Progenitor cell of endocrine pancreas (in vitro differentiated cells): ENCODE measurements at places on chromosomes 1 and 21.

DNA sequence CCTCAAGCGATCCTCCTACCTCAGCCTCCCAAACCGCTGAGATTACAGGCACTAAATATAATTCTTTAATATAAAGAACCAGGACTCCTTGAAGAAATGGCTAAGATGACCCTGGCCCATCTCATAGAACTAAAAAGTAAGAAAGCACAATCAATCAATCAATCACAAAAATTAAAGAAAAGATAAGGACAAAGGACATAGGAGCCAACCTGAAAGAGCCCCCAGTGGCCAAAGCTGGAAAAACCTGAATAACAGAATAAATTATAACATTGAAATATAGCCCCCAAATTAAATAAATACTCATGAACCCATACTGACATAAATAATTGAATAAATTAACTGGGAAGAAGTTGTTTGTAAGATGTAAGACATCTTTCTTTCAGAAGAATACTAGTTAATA is 8.9 kb downstream of the NUP210L start:
- no peak overlapping the region for H3K27ac ChIP-seq
- H3K4me3 ChIP-seq = no peak overlapping the region
- no peak for DNase-seq

DNA sequence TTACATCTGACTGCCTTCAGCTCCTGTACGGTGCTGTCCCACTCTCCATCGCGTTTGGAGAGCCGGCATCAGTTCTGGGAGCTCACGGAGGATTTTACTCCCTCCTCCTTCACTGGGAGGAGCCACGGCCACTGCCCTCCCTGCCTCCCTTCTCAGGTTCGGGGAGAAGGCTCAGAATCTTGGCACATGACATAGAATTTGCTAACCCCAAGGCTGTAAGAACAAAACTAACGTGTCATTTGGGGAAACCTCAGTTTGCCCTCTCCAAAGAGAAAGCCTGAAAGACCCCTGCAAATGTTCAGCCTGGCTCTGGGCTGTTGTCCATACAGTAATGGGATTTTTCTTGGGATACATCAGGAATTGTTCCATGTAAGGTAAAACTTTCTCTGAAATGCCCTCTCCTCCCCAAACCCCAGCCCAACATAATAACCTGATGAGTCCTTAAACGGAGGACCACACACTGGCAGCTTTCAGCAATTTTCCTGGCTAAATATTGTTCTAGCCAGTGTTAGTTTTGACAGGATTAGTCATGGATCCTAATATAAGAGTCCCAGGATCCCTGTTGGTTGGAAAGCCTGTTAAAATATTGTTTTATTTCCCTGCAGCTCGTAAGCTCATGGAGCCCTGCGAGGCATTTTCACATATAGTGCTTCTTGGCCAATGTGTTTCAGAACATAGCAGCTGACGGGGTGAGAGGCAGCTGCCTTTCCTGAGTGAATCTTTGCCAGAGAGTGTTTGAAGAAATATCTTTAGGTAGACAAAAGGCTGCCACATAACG is 98.8 kb downstream of the RHOU start:
- H3K36me3 ChIP-seq = no peaks in the 10 kb centered on the region
- H3K27ac ChIP-seq = no peak overlapping the region
- peaks cover 58% of the 10 kb centered on the region for H3K4me1 ChIP-seq

- no peaks in the 10 kb centered on the region for H3K36me3 ChIP-seq
- H3K27ac ChIP-seq = peak overlapping the region; percentile 97
- peak overlapping the region; percentile 98 for H3K4me3 ChIP-seq
- peak; percentile 62 for DNase-seq
These were observed 89.4 kb upstream of the IPO9 start for GRCh38 chr1:201739492-201740085.

DNA sequence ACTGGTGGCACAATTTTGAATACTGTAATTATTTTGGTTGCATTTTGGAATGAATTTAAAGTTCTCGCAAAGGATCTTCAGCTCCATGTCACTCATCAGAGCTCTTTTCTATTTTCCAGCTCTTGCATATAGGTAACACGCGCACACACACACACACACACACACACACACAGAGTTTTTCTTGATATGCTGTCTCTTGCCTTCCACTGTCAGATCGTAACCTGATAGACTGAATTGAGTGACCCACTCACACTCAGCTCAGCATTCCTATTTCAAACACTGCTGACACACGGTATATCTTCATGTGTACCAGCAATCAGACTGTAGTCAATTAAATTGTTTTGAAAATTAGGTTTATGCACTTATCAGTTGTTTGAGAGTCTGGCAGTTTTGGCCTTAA is 214.1 kb downstream of the PBX1 start:
- H3K27me3 ChIP-seq = no peaks in the 10 kb centered on the region
- peaks cover 10% of the 10 kb centered on the region for H3K36me3 ChIP-seq
- peak overlapping the region; percentile 83 for H3K27ac ChIP-seq
- no peak overlapping the region for H3K4me3 ChIP-seq
- no peak for DNase-seq
- peaks cover 86% of the 10 kb centered on the region for H3K4me1 ChIP-seq

GRCh38 chr1:22339237-22339636 is 112.4 kb upstream of the ZBTB40 start:
- DNase-seq = no peak
- no peaks in the 10 kb centered on the region for H3K36me3 ChIP-seq
- H3K27ac ChIP-seq = no peak overlapping the region

- peaks cover 7% of the 10 kb centered on the region for H3K4me1 ChIP-seq
- DNase-seq = no peak
- no peaks in the 10 kb centered on the region for H3K27me3 ChIP-seq
- H3K4me3 ChIP-seq = no peak overlapping the region
- H3K27ac ChIP-seq = no peak overlapping the region
These were observed 52.6 kb downstream of the RPS6KC1 start for GRCh38 chr1:213103377-213104306.

GRCh38 chr1:61344696-61345095 is 262.3 kb downstream of the NFIA start:
- DNase-seq = no peak
- H3K27ac ChIP-seq = no peak overlapping the region
- H3K4me1 ChIP-seq = peaks cover 19% of the 10 kb centered on the region
- H3K4me3 ChIP-seq = no peak overlapping the region

GRCh38 chr1:88333086-88333695 is 350.9 kb upstream of the PKN2 start:
- H3K4me1 ChIP-seq = no peaks in the 10 kb centered on the region
- no peaks in the 10 kb centered on the region for H3K36me3 ChIP-seq
- H3K4me3 ChIP-seq = no peak overlapping the region
- no peak overlapping the region for H3K27ac ChIP-seq
- no peaks in the 10 kb centered on the region for H3K27me3 ChIP-seq

- no peak overlapping the region for H3K4me3 ChIP-seq
- no peaks in the 10 kb centered on the region for H3K27me3 ChIP-seq
- no peak for DNase-seq
- no peak overlapping the region for H3K27ac ChIP-seq
- H3K4me1 ChIP-seq = peaks cover 16% of the 10 kb centered on the region
These were observed 39.4 kb downstream of the CDC14A start for GRCh38 chr1:100391675-100392074.
